Activated CD4-positive, alpha-beta T cell treated with anti-CD3 and anti-CD28 coated beads, Interleukin-2, amount 50 U/mL, for 16 hours (primary cell): ENCODE measurements at places on chromosomes 5 and 9.

- no peak for DNase-seq
Observed at GRCh38 chr9:87498046-87498810, 561 bp downstream of the DAPK1 start.

DNA sequence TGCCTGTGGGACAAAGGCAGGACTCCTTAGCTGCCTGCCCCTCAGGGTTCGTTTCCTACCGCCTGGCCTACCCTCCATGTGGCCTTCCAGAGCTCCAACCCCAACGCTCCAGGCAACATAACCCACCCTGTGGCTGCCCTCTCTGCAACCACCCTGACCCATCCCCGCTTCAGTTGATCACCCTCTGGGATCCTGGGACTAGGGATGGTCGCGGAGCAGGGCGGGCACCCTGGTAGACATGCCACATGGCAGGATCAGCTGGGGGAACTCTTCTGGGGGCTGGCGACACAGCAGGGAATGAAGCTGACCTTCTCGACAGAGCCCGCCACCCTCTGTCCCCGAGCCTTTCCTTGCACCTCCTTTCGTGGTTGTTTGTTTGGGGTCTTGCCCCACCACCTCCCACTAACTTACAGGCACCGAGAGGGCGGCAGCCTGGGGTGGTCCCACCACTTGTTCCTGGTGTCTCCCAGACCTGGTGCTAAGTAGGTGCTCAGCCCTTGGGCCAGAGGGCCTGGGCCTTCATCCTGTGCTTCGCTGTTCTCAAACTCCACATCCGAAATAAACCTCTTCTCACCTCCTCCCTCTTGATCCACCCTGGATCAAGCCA is 243.1 kb downstream of the PBX3 start:
- no peak for DNase-seq

DNA sequence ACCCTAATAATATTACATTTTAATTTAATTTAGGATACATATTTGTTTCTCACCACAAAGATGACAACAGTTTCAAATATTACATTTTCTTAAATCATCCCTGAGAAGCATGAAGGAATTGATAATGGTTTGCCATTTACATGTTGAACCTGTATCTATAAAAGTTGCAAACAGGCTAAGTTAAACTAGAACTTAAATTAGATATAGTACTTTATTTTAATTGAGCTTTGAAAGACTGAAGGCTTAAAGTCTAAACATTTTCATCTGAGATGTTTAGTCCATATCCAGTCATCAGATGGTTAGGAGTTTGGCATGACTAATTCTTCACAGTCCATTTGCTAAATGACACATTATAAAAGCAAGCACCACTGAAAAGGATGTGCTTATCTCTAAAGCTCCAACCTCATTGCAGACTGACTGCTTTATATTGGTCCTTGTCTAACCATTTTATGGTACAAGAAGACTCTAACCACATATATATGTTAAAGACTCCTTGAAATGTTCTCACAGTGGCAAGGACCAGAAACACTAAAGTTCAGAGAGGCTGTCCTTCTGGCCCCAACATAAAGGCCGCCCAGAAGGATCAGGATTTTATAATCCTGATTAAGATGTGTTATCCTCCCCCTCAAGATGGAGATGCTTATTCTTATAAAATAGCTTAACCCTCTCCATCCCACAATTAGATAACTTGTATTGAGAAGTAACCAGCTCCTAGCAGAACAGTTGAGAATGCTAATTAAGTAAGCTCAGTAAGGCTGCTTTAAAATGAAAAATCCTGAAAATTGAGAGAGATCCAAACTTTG is 25.8 kb downstream of the WNT8A start:
- no peak for DNase-seq

DNA sequence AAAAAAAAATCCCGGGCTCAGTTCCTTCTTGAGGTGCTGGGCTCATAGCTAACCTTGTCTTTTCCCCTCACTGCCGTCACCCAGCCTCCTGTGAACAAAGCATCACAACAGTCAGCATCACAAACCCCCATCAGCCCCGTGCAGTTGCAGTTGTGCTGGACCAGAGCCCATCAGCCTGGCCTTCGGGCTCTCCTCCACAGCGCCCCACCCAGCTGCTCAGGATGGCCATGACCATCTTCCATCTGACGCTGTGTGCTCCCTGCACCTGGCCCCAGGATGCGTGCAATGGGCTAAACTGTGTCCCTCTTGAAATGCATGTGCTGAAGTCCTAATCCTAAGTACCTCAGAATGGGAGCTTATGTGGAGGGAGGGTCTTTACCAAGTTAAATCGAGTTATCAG is 48.1 kb downstream of the NSUN2 start:
- DNase-seq = no peak

DNA sequence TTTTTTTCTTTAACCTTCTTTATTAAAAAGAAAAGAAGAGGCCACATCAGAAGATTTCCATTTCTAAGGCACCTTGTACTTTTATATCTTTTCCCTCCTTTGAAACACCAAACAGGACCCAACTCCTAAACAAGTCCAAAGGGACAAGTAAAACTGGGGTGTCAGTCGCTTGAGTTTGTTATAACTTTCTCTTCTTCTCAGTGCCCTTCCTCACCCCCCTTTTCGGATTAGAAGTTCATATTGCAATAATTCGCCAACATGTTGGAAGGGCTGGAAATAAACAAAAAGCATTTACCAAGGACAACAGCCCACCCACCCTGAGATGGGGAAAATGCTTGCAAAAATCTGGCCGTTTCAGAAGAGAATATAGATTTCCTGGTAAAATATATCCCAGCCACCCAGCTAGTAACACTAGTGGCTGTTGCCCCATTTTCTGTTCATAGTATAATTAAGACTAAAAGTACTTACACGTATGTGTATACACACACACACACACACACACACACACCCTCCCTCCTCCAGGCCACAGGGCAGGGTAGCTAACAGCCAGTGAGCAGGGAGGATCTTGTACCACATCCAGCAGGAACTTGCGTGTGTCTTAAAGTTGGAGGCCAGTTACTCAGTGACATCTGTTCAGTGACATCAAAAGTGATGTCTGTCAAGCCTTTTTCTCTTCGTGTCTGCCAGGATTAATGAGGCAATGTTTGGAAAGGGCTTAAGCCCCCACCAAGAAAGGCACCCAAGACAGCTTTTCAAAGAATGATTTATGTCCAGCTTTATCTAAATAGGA is 149.1 kb upstream of the KLF4 start:
- no peak for DNase-seq

GRCh38 chr9:15243081-15243480 is 63.9 kb downstream of the TTC39B start:
- no peak for DNase-seq

DNA sequence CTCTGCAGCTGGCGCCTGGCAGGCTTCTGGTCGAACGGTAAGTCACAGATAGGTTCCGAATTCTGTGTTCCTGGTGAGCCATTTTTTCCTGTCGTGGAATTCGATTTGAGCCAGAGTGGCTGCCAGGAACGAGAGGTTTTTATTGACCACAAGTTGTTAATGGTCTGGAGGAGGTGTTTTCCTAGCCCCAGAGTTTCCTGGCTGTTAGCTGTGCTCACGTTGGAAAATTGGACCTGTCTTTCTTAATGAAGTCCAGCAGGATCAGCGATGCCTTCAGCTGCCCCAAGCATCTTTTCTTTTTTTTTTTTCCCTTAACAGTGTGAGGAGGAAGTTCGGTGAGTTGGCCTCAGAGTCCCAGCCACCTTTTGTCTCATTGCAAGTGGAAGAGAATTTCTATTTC is 62.9 kb downstream of the COL5A1 start:
- DNase-seq = no peak

GRCh38 chr9:3827175-3827574 is 301.4 kb upstream of the RFX3 start:
- DNase-seq = no peak

DNA sequence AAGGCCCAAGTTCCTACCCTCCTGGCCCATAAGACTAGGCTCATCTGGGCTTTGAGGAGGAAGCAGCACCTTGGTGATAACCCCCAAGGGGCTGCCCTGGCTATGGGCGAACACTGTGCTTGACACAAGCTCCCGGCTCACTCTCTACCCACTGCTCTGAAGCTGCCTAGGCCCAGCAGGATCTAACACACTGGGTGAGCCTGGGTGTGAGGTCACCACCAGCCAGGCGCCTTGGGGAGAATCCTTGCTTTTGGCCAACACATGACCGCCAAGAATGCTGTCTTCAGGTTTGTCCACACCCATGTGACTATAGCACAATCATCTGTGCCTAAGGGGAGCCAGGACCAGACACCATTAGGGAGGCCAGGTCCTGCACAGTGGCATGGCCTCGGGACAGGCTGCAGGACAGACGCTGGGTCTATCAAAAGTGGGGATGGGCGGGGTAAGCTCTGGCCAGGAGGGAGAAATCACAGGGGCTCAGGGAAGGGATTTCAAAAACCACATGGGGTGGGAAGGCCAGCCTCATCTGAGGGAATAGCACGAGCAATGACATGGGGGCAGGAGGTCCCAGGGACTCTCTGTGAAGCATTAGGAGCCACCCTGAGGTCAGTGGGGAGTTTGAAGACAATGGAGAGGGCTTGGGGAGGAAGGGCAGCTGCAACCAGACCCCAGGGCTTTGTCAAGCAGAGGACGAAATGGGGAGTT is 29.6 kb downstream of the BICD2 start:
- no peak for DNase-seq

- no peak for DNase-seq
Observed at GRCh38 chr9:37028420-37029031, 5.5 kb downstream of the PAX5 start.

GRCh38 chr5:126937771-126938170 is 92.6 kb downstream of the MARCHF3 start:
- DNase-seq = no peak
